ENCODE measurements at places on chromosomes 1 and 21.

- no peak for DNase-seq
These were observed 10.4 kb upstream of the GJA8 start for GRCh38 chr1:147892216-147892615.

- DNase-seq = no peak
These were observed 25.3 kb upstream of the SYNC start for GRCh38 chr1:32727876-32728275.

DNA sequence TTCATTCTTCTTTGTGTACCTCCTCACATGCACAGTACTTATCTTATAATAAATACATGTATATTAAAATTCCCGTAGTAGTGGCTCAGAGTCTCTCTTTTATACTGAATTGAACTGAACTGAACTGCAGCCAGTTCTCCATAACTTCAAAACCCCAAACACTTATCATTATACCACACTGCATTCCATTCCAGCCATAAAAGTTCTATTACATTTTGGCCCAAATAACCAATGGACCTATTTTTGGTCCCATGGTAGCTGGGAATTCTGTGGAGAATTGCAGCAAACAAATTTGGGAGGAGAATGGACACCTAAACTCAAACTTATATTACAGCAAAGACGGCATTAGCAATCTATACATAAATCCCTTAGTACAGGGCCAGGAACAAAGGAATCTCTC is 86.6 kb upstream of the C1orf87 start:
- no peak for DNase-seq

DNA sequence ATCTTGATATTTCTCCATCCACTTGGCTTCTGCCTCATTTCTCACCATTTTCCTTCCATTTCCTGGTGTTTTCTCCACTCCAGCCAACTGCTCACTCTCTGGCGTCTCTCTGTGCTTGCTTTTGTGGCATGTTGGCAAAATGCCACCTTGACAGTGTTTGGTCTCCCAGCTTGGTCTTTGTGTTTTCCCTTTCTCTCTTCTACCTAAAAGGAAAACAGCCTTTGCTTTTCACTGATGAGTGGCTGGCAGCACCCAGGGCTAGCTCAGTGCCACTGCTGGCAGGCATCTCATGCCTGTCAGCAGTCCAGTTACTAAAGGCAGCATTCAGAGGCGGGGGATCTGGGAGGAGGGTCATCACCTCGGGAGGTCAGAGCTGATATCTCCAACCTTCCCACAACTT is 55.3 kb upstream of the DSCAM start:
- DNase-seq = no peak

- DNase-seq = no peak
These were observed 40.3 kb downstream of the XPR1 start for GRCh38 chr1:180672105-180672504.

GRCh38 chr1:53946252-53947171 is at the start of gene LRRC42:
Gene LRRC42, plus strand, starts transcription at chr1:53946350. Its CDS starts 5,650 bp downstream, at chr1:53952000.
- no peak for DNase-seq

DNA sequence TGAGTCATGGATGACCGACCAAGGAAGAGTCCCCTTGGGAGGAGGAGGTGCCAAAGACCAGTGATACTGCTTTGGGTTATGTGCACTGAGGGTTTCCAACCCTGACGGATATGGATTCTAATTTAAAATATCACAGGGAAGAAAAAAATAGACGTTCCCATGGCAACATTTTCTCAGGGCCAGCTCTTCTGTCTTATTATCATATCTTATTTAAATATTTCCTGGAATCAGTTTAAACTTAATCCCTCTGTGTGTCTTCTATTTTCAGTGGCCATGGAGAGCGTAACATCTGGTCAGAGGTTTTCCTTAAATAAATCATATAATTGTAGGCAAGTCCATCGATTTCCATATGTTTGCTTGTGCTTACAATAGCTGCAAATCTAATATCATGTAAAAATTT is 205.4 kb upstream of the FMN2 start:
- DNase-seq = no peak

DNA sequence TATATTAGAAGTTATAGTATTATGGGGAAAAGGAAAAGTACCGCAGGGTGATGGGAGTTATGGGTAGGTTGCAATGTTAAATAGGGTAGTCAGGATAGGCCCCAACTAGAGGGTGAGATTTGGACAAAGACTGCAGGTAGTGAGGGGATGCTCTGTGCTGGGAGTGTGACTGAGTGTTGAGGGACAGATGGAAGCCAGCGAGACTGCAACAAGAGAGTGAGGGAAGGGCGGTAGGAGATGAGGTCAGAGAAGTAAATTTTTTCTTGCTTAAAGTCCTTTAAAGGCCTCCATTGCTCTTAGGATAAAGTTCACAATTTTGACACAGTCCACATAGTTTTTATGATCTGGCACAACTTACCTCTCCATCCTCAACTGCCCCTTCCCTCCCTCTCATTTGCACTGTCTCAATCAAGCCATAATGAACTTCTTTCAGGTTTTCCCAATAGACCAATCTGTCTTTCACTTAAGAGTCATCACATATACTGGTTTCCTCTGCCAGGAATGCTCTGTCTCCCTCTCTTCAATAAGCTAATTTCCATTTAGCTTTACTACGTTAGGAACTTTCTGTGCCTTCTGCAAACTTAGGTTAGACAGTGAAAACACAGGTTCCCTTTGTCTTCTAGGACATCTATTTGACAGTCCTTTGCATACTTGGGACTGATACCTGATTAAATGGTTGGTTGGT is 237.7 kb upstream of the CACYBP start:
- DNase-seq = no peak

- DNase-seq = no peak
These were observed 47.1 kb upstream of the RPL11 start for GRCh38 chr1:23644555-23644866.

- DNase-seq = no peak
These were observed 83.0 kb downstream of the RYR2 start for GRCh38 chr1:237124856-237125462.

DNA sequence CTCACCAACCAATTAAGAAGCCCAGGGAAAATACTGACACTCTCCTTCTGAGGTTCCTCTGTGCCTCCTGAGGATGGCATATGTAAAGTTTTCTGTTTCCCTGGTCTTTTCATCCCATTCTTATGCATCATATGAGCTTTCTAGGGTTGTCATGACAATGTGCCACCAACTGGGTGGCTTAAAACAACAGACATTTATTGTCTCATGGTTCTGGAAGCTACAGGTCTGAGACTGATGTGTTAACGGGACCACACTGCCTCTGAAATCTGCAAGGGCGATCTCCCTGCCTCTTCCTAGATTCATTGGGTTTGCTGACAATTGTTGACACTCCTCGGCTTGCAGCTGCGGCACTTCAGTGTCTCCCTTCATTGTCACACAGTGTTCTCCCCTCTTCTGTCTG is 308.4 kb downstream of the RGS7 start:
- DNase-seq = no peak

GRCh38 chr1:66535061-66535460 is 1.1 kb downstream of the SGIP1 start:
- no peak for DNase-seq

DNA sequence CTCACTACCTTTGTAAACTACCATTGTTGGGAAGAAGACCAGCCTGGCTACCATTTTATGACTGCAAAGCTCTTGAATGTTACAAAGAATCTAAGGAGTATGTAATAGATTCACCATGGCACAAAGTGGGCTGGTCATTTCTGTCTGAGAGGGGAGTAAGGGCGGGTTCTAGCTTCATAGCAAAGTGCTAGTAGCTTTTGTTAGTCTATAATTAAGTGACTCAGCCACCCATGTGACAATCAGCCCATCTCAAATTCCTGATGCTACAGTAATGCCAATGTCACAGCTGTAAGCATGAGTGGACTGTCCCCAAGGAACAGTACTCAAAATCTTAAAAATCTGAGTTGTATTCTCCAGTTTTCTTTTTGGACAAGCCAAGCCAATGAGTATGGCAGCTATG is 15.4 kb upstream of the OTUD3 start:
- no peak for DNase-seq

GRCh38 chr1:89590341-89591080 is 42.4 kb upstream of the LRRC8C start:
- no peak for DNase-seq

DNA sequence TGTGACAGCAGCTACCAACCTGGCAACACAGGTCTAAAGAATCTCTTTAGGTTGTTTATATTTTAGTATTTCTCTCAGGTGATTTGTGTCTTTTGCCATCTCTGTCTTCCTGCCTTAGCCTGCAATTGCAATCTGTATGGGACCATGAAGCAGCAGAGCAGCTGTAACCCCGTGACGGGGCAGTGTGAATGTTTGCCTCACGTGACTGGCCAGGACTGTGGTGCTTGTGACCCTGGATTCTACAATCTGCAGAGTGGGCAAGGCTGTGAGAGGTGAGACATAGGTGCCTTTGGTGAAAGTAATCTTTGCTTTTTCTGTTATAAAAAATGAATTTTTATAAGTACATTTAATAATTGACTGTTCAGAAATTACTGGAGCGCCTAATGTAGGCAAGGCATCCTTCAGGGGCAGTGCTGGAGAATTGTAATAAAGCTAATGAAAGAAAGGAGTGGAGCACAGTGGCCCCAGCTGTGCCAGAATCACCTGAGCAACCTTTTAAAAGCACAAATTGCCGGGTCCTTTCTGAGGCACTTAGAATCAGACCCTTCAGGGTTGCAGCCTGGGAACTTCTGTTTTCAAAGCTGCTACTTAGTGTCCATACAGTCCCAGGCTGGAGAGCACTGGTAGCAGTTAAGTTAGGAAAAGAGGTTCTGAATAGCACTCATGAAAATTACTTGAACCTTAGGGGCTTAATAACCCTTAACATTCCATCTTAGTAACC is 60.6 kb upstream of the LAMC2 start:
- no peak for DNase-seq

Measured in immature natural killer cell (primary cell).